ENCODE measurements at places on chromosomes 1 and 21. TPM values are rescaled to one million over a fixed set of nuclear protein-coding genes. Genes with fewer than 3 reads are reported as not detected.

Gene ERVH48-1
- not detected for total RNA-seq

DNA sequence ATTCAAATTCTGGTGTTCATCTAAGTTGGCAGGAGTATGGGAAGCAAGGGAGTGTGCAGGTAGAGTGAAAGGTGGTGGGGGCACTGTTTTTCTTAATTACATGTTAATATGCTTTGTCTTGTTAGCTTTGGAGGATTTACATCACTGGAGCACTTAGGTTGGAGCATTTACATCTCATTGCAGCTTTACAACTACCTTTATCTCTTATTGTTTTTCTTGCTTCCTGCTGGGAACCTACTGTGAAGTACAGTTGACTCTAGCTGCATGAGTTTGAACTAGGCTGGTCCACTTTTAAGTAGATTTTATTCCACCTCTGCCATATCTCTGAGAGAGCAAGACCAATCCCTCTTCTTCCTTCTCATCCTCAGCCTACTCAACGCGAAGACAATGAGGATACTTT is 554.8 kb upstream of the B3GALT2 start:
- H3K36me3 ChIP-seq, result no peaks in the 10 kb centered on the region
- H3K27ac ChIP-seq, result no peak overlapping the region
- H3K4me3 ChIP-seq, result no peak overlapping the region

DNA sequence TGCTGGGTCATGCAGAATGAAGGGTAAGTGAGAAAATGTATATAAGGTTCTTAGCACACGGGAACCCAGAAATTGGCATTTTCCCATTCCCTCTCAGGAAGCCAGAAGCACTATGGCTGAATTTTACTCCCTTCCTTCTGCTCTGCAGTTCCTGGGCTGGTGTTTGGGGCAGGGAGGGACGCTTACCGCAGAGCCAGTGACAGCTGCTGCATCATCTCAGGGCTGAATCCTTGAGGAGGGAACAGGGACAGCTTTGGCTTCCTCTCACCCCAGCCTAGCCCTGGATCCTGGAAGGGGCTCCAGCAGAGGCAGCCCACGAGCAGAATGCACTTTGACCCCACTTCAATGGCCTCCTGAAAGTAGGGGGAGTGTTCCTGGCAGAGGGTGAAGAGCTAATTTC is 12.0 kb downstream of the PLA2G2D start:
- no peak overlapping the region for H3K27ac ChIP-seq
- no peaks in the 10 kb centered on the region for H3K27me3 ChIP-seq
- DNase-seq, result no peak
- no peaks in the 10 kb centered on the region for H3K4me1 ChIP-seq
- no peaks in the 10 kb centered on the region for H3K36me3 ChIP-seq
- no peak overlapping the region for H3K4me3 ChIP-seq

- H3K27ac ChIP-seq, result no peak overlapping the region
- no peaks in the 10 kb centered on the region for H3K36me3 ChIP-seq
- no peak overlapping the region for H3K4me3 ChIP-seq
- H3K4me1 ChIP-seq, result peaks cover 8% of the 10 kb centered on the region
- no peaks in the 10 kb centered on the region for H3K27me3 ChIP-seq
Measured at GRCh38 chr1:30713311-30713710, 10.1 kb downstream of the MATN1 start.

DNA sequence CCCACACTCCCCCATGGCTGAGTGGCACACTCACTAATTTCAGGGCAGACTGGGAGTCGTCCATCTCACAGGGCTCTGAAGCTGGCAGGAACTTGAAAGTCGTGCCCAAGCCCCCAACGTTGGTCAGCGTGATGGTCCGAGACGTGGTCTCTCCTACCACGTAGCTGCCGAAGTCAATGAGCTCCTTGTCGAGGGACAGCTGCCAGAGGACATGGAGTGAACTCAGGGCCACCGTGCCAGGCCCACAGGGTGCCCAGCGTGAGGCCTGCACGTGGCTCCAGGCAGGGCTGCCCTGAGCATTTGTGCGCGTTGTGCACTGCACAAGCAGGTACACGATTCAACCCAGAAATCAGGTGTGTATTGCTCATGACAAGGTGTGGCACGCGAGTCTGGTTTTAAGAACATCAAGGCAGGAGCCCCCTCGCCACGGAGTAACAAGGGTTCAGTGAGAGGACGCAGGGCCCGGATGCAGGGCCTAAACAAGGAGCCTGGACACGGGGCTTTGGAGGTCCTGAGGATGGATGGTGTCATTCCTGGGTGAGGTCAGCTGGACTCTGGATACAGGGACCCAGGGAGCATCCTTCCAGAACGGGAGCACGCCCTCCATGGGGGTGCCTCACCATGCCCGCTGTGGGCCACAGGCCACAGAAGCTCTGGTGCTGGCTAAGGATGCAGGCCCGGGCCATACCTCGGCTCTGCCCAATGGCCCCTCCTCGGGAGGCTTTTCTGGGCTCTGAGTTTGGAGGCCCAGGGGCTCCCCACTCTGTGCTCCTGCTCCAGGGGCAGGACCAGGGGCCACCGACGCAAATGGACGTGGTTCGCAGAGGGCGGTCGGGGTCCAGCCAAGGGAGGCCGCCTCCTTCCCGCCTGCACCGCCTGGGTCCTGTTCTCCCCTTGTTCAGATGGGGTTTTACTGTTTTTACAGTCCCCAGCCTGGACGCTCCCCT is 37.8 kb upstream of the TMEM52 start:
- H3K36me3 ChIP-seq, result no peaks in the 10 kb centered on the region
- H3K27ac ChIP-seq, result no peak overlapping the region
- peaks cover 6% of the 10 kb centered on the region for H3K4me1 ChIP-seq
- no peak overlapping the region for H3K4me3 ChIP-seq

- H3K4me1 ChIP-seq, result no peaks in the 10 kb centered on the region
- H3K36me3 ChIP-seq, result no peaks in the 10 kb centered on the region
- no peaks in the 10 kb centered on the region for H3K27me3 ChIP-seq
- no peak overlapping the region for H3K4me3 ChIP-seq
- DNase-seq, result no peak
Measured at GRCh38 chr1:59532102-59532501, 235.2 kb downstream of the FGGY start.
